Erythroblast (primary cell): ENCODE measurements at places on chromosomes 1 and 21.

DNA sequence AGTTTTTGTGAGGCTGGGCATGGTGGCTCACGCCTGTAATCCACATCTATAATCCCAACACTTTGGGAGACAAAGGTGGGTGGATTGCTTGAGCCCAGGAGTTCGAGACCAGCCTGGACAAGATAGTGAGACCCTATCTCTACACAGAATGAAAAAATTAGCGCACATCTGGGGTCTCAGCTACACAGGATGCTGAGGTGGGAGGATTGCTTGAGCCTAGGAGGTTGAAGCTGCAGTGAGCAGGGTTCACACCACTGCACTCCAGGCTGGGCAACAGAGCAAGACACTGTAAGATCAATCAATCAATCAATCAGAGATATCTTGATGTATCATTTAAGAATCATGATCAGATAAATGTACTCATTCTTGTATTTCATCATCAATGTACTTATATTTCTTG, 7.1 kb downstream of the ZYG11B start:
- DNase-seq = no peak

GRCh38 chr1:28297826-28298225, 31.0 kb upstream of the MED18 start:
- DNase-seq = no peak

GRCh38 chr1:17678011-17678410, 77.1 kb upstream of the ACTL8 start:
- DNase-seq = no peak

GRCh38 chr1:33141781-33142180, 40.1 kb downstream of the TRIM62 start:
- no peak for DNase-seq

- no peak for DNase-seq
Observed at GRCh38 chr1:29197993-29198392, 16.3 kb upstream of the SRSF4 start.

DNA sequence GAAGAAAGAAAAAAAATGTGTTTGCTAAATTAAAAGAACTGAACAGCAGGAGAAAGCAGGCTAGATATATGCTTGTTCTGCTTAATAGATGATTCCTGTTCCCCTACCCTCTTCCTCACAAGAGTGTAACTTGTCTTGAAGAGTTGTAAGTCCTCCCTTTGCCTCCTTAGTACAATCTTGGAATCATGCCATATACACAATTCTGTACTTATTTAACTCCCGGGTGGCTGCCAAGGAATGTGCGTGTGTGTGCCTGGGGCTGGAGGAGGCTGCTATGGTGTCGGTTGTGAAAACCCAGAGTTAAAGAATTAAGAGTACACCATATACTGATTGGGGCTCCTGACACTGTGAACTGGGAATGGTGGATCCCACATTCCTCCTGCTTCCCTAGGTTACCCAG, 194.2 kb downstream of the SIPA1L2 start:
- DNase-seq = no peak

GRCh38 chr1:167821969-167822685, 91.8 kb downstream of the ADCY10 start:
- no peak for DNase-seq

DNA sequence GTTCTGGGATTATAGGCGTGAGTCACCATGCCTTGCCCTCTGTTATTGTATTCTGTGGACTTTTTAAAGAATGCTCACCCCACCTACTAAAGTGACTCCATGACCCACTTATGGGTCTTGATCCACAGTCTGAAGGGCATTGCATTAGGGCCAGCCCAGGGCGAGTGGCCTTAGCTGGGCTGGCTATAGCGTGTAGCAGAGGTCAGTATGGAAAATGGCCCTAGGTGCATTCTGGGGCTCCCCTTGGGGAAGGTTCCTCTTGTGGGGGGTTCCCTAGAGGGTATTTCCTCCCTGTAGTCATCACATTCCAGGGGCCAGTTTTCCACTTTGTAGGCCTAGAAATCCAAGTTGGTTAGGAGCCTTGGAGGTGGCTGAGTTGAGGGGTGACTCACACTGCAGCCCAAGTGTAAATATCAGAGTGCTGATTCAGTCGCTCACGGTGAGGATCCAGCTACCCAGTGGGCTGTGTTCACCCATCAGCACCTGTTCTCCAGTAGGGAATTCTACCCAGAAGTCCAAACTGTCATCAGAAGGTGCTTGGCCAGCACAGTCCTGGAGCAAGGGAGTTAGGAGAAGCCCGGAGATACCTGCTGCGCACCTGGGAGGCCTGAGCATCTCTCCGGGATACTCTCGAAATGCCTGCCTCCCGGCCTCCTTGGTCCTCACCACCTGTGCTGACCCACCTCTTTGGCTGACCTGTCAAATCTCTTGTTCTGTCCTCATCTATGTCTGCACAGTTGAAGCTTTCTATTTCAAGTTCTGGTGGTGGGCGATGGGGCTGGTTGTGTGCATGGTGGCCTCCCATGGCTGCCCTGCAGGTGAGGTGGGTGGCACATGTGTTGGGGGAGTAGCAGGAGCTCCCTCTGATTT, 52.2 kb downstream of the NENF start:
- DNase-seq = no peak

DNA sequence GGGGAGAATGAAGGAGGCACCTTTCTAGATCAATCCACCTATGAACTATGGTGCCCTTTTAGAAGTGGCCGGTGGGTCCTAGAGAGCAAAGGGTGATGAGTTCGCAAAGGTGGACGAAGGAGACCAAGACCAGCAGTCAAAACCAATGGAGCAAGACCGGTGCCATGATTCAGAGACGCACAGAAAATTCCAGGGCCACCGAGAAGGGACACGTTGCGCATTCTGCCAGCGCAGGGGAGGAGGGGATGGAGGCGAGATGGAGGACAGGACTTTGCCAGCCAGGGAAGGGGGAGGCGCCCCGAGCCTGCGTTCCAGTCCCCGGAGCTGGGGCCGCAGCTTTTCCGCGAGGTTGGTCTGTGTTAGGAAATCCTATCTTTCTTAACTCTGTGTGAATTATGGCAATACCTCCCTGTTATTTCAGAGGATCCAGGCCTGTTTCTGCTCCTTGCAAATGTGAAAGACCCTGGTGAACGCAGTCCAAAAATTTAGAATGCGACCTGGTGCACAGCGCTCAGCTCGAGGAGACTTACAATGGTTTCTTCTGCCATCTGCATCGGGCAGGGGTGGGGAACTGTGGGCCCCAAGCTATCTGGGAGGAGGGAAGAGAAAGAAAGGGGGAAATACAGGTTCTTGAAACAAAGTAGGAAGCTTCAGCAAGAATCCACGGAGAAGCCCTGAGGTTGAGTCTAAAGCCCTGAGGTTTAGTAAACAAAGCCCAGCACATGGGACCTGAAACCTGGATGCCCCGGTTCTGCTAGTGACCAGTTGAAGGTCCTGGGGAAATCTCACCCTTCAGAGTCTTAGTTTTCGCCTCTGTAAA, 129.4 kb downstream of the MRPS6 start:
- DNase-seq = no peak

- peak; percentile 29 for DNase-seq
Observed at GRCh38 chr1:92848201-92848600, 16.4 kb downstream of the RPL5 start.

DNA sequence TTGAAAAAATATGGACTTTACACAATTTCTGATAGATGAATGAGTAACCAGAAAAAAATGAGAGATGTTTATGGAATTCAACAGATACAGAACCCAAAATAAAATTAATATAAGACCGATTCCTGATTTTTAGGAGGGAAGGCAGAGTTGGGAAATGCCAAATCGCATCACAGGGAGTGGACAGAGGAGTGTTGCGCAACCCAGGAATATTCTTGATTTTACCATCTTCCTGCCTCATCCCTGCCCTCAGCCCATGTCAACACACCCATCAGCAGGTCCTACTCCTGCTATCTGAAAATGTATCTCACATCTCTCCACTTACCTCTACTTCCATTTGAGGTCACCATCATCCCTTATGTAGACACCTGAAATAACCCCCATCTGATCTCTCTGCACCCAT, 221.0 kb downstream of the DSCAM start:
- DNase-seq = no peak

DNA sequence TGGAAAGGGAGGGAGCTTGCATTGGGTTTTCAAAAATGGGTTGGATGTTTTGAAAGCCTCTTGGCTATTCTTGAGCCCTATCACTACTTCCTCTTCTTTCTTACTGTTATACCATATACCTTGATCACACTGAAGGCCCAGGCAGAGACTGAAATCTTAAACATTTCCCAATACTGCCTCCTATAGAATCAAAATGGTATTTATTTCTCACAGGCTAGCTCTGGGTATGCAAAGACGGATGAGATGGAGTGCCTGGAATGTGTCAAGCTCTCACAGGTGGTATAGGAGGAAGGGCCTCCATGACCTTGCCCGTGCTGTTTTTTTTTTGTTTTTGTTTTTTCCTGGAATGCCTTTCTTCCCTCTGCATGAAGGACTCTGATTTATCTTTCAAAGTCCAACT, 268.4 kb upstream of the USP24 start:
- DNase-seq = peak; percentile 17

DNA sequence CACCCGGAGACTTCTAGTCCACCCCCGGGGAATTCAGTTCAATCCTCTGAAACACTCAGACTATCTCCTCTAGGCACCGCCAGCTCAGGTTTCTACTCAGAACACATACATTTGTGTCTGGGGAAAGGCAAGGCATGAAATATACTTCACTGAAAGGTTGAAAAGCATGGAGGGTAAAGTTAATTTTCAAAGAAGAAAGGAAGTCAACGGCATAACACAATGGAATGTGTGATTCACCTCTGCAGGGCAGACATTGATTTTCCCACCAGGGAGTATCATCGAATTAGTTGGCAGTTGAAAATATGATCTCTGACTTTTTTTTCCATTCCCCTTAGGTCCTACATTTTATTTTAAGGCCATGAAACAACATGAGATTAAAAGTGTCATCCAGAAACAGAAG, 669.4 kb downstream of the SMYD3 start:
- DNase-seq = no peak

DNA sequence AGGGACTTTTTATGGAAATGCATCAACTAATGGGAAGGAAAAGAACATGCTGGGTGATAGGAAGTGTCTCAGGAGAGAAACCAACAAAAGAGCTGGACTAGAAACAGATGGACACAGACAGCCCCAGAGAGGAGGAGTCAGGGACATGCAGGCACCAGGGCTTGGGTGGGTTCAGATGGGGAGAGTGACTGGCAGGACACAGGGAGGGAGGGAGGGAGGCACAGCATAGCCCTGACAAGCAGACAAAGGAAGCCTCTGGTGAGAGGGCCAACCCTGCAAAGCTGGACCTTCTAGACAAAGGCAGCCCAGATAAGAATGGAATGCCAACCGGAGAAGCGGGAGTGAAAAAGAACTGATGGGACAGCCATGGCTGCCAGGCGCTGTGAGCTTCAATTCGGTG, 568.8 kb downstream of the AJAP1 start:
- no peak for DNase-seq

DNA sequence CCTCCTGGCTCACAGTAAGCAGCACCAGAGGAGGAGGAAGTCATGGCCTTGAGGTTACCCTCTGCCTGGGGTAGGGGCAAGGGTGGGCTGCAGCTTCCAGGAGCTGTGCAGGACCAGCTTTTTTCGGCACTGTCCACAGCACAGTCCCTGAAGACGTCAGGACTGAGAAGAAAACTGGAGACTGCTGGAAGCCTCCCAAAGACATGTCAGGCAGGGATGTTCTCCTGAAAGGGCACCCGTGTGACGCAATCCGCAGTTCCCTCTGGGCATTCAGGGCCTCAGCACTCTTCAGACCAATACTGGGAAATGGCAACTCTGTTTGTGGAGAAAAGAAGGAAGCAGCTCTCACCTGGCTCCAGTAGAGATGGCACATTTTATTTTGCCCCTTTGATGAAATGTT, 64.8 kb upstream of the TENT5C start:
- no peak for DNase-seq

- no peak for DNase-seq
Observed at GRCh38 chr1:109769330-109770078, 5.8 kb upstream of the EPS8L3 start.

- DNase-seq = no peak
Observed at GRCh38 chr1:32361308-32361673, 994 bp downstream of the FAM229A start.

GRCh38 chr1:219993554-219994433, 52.5 kb downstream of the EPRS1 start:
- no peak for DNase-seq

DNA sequence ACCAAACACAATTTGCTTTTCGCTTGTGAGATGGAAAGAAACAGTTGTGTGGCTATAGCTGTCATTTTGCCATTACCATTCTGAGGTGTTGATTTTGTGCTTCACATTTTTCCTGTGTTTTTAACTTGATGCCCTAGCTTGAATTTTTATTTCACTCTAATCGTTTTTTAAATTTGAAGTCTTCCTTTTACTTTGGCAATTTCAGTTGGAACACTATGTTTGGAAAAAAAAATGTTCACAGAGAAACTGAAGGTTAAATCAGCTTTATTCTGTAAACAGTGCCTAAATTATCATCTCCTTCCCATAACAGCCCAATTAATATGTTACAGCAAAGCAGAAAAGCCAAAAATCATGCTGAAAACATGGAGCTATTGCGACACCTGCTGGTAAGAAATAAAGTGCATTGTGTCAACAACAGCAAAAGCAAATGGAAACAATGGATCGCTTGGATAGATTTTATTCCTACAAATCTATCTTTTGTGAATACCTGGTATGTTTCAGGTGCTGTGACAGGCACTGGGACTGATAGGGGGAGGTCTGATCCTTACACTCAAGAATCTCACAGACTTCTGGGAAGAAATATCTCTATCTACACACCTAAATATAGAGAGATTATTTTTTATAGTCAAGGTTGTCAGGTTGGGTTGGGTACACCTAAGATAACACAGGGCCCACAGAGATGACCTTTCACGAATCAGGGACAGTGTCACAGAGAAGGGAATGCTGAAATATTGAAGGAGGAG, 16.2 kb upstream of the ERICH3 start:
- peak; percentile 47 for DNase-seq

GRCh38 chr1:177183836-177184235, 13.1 kb downstream of the BRINP2 start:
- no peak for DNase-seq

- DNase-seq = peak; percentile 97
Observed at GRCh38 chr1:23777979-23778814, at the start of gene PITHD1. Gene PITHD1 (plus strand): TSS chr1:23778418. CDS start chr1:23778516, 98 bp downstream.

DNA sequence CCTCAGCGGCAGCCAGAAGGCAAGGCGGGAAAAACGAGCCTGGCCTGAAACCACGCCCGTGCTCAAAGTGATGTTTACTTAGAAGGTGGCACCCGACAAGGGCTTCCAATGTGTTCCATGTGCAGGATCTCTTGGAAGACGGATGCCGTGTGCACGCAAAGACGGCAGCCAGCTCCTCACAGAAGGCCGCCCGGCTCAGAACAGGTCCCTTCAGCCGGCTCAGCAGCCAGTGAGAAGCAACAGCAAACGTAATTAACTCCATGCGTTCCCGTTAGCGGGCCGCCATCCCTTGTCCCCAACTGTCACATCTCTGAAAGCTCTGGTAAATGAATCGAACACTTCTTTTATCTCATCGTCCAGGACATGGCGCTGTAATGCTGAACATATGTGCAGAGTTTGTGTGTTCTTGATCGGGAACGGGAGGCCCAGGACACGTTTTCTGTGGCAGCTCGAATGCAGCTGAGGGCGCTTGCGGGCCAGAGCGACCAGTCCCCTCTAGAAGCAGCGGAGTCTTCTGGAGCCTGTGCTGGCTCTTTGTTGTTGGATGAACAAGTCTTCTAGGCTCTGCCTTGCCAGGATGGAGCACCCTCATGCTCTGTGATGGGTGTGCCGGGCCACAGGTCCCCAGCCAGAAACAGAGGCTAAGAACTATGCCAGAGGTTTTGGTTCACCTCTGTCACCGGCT, 94.6 kb upstream of the ARHGEF16 start:
- DNase-seq = no peak

GRCh38 chr1:204852854-204853253, 17.8 kb upstream of the NFASC start:
- DNase-seq = no peak
